Fibroblast of the aortic adventitia (primary cell): ENCODE measurements at places on chromosomes 11 and 22. TPM values are rescaled to one million over a fixed set of nuclear protein-coding genes. Genes with fewer than 3 reads are reported as not detected.
A peak's percentile ranks its signal among the peaks of the same experiment; 100 is the strongest.

DNA sequence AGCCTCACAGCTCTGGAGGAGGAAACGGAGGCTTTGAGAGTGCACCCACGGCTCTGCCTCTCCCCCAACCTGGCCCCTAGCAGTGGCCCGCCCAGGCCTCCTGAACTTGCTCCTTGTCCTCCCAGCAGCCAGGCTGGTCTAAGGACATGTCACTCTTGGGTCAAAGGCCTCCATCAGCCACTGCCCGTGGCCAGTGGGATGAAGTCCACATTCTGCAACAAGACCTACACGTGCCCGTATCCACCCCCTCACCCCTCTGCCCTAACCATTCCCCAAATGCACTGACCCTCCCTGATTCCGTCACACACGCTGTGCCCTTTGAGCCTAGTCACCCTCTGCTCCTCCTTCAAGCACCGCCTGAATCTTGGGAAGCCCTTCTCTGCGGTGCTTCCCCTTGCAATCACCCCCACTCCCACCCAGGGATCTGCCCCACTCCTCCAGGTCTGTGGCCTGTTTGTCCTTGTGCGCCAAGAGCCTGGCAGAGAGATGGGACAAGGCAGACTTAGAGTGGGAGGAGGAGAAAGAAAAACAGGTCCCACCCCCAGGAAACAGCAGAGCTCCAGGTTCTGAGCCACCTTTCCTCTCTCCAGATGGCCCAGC, 37.5 kb upstream of the TEF start:
- no peak for DNase-seq

GRCh38 chr11:16880184-16880801, 133.9 kb downstream of the PLEKHA7 start:
- DNase-seq = no peak

GRCh38 chr11:35141071-35141470, 2.1 kb downstream of the CD44 start:
- DNase-seq = no peak

RASSF10 gene
- not detected in 2 replicates for total RNA-seq

GRCh38 chr11:125974284-125974683, 28.4 kb downstream of the VSIG10L2 start:
- no peak for DNase-seq

GRCh38 chr22:22681221-22681739, 36.9 kb downstream of the GGTLC2 start:
- peak; percentile 54 for DNase-seq

KCNJ1 gene
- total RNA-seq = 0.25 TPM in 1 of 2 replicates, not detected in the other

DTX4 gene
- total RNA-seq = 0.18 and 0.57 TPM in 2 replicates

DNA sequence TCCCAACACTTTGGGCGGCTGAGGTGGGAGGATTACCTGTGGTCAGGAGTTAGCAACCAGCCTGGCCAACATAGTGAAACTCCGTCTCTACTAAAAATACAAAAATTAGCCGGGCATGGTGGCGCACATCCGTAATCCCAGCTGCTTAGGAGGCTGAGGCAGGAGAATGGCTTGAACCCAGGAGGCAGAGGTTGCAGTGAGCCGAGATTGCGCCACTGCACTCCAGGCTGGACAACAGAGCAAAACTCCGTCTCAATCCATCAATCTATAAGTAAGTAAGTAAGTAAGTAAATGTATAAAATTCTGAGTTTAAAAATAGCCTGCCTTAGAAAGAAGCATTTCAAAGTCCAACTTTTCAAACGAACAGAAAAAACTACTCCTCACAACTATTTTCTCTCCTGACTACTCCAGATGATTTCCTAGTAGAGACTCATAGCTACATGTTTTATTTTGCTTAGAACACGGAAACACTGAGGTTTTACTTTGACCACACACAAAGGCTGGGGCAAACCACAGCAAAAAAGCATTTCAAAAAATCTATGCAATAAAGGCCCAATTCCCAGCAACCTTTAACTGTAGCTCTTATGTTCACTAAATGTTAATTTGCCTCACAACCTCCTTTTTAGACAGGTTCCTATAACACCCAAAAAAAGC, 16.3 kb downstream of the SPTY2D1 start:
- DNase-seq = peak; percentile 67

GRCh38 chr11:61486011-61486620, 22.4 kb upstream of the LRRC10B start:
- no peak for DNase-seq

TMEM86A gene
- total RNA-seq = 0.27 and 9.6 TPM in 2 replicates

GRCh38 chr22:48507171-48507570, 1320.5 kb downstream of the BRD1 start:
- no peak for DNase-seq

MMP27 gene
- total RNA-seq = 0.18 TPM in 1 of 2 replicates, not detected in the other
